Activated T-helper 1 cell treated with anti-CD3 and anti-CD28 coated beads, Interleukin-12 subunit alpha, Interleukin-12 subunit beta, Interleukin-2, Interleukin-4 antibody, amounts not matched to agents 30 ng/mL and 10 ng/mL and 1 ng/mL, durations not matched to agents 14 hours and 24 hours and 36 hours (primary cell): ENCODE measurements at places on chromosomes 3 and 15. TPM values are rescaled to one million over a fixed set of nuclear protein-coding genes. Genes with fewer than 3 reads are reported as not detected.

Gene CAV3
- not detected in 2 replicates for total RNA-seq

Gene RMDN3
- 39.0 and 42.2 TPM in 2 replicates for total RNA-seq

DNA sequence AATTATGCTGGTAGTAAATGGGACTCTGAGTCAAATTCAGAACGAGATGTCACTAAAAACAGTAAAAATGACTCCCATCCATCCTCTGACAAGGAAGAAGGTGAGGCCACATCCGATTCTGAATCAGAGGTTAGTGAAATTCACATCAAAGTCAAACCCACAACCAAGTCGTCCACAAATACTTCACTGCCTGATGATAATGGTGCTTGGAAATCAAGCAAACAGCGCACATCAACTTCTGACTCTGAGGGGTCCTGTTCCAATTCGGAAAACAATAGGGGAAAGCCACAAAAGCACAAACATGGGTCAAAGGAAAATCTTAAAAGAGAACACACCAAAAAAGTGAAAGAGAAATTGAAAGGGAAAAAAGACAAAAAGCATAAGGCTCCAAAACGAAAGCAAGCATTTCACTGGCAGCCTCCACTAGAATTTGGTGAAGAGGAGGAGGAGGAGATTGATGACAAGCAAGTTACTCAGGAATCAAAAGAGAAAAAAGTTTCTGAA is 15.1 kb upstream of the ZBTB47 start:
- peak; percentile 60 for DNase-seq

DNA sequence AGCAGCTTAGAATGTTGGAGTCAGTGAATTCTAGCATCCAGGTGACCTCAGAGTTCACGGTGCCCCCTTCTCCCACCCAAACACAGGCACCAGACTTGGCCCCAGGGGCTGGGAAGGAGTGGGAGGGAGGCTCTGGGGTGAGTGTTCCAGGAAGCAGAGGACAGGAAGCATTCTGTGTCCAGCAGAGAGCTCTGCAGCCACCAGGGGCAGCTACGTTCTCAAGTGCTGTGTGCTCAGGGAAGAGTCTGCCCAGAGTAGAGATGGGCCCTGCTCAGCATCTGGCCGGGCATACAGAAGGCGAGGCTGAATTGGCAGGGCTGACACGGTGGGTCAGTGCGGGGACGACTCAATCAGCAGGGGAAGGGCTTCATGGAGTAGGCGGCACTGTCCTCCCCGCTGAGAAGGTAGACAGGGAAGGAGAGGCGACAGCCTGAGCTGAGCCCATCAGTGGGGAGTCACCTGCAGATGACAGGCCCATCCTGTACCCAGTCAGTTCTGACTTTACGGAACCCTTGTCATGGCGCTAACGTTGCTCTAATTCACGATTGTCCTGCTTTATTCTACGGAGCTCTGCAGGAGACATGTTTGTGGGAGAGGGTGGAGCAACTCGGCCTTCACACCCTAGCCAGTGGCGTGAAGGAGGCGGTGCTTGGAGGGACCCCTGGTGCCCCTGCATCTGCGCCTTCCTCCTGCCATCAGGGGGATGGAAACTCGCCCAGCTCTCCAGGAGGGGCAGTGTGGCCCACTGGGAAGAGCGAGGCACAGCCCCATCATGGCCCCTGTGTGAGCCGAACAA is 82.2 kb downstream of the C3orf70 start:
- DNase-seq, result no peak

- DNase-seq, result no peak
Measured at GRCh38 chr15:91104111-91104510, 4.1 kb downstream of the SV2B start.

Gene SKOR1
- total RNA-seq, result 0.21 TPM in 1 of 2 replicates, not detected in the other

- DNase-seq, result no peak
Measured at GRCh38 chr3:161599697-161600096, 103.1 kb downstream of the OTOL1 start.

GRCh38 chr3:123732447-123732846 is 147.6 kb upstream of the HACD2 start:
- no peak for DNase-seq
